ENCODE measurements at places on chromosomes 11 and 22. TPM values are rescaled to one million over a fixed set of nuclear protein-coding genes. Genes with fewer than 3 reads are reported as not detected.

Gene SCGB1C1
- total RNA-seq = not detected

Gene C11orf16
- total RNA-seq = not detected

Gene MIAT
- 1.9 TPM for total RNA-seq

Gene RTN4R
- 1.2 TPM for total RNA-seq

Gene SHISAL1
- total RNA-seq = 0.55 TPM

Gene NRIP3
- 1.2 TPM for total RNA-seq

Gene MYEOV
- total RNA-seq = not detected

Gene CEP126
- total RNA-seq = 1.0 TPM

Gene PRODH
- total RNA-seq = 9.1 TPM

Gene CDC42EP2
- total RNA-seq = 13.0 TPM

Gene CNTF
- total RNA-seq = 1.4 TPM

Gene FIBIN
- 6.8 TPM for total RNA-seq

Gene INSC
- 0.40 TPM for total RNA-seq

Gene NCF4
- 6.8 TPM for total RNA-seq
